ENCODE measurements at places on chromosomes 12 and 14. TPM values are rescaled to one million over a fixed set of nuclear protein-coding genes. Genes with fewer than 3 reads are reported as not detected.

Gene AHNAK2
- 12.4 TPM for polyA plus RNA-seq

Gene ZNF605
- polyA plus RNA-seq: 1.2 TPM

Gene KCNA5
- not detected for polyA plus RNA-seq

Gene PEBP1
- polyA plus RNA-seq: 358 TPM

Gene RAD9B
- 0.46 TPM for polyA plus RNA-seq

Gene CIROP
- not detected for polyA plus RNA-seq

Gene KLRG1
- 3.5 TPM for polyA plus RNA-seq

Gene PRH2
- not detected for polyA plus RNA-seq

Gene ASB2
- polyA plus RNA-seq: 4.2 TPM

Gene KDM2B
- polyA plus RNA-seq: 4.8 TPM

Gene DBX2
- not detected for polyA plus RNA-seq

Gene LHX5
- not detected for polyA plus RNA-seq

Gene CRIP2
- 50.0 TPM for polyA plus RNA-seq

Gene DTX1
- 15.8 TPM for polyA plus RNA-seq

Gene KLHL33
- 0.60 TPM for polyA plus RNA-seq

Gene MYBPC1
- polyA plus RNA-seq: 6.7 TPM

Gene GPR132
- 0.60 TPM for polyA plus RNA-seq

Gene AMIGO2
- 2.4 TPM for polyA plus RNA-seq

Gene FSCB
- polyA plus RNA-seq: not detected

Gene RIMKLB
- 0.23 TPM for polyA plus RNA-seq

Gene KLRF1
- 0.35 TPM for polyA plus RNA-seq

Gene CLEC7A
- polyA plus RNA-seq: 9.8 TPM

Gene WDR20
- polyA plus RNA-seq: 21.0 TPM

Gene IFI27L2
- 84.7 TPM for polyA plus RNA-seq

Gene AJUBA
- polyA plus RNA-seq: 6.0 TPM

Gene KRT78
- 0.20 TPM for polyA plus RNA-seq

Gene CFAP73
- polyA plus RNA-seq: 0.60 TPM

Gene STON2
- polyA plus RNA-seq: 6.2 TPM

Gene SELPLG
- 26.1 TPM for polyA plus RNA-seq

Gene MYL2
- polyA plus RNA-seq: 4.2 TPM

Gene APOLD1
- 6.0 TPM for polyA plus RNA-seq

Gene LPAR5
- 16.5 TPM for polyA plus RNA-seq
